ENCODE measurements at places on chromosomes 5 and 9.
A peak's percentile ranks its signal among the peaks of the same experiment; 100 is the strongest.

DNA sequence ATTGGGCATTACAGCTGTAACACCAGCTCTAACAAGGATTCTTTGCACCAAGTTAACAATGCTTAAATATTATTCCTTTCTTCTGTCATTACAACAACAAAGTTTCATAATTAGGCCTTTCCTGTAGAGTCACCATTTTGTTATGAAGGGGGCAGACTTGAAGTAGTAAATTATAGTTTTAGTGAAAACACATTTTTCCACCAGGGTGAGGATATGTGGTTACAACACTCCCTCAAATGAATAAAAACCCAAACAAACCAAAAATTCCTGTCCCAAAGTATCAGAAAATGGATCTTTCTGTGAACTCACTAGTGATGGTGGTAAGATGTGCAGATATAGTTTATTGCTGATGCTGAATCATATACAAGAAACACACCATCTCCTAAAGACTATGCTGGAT is 250.5 kb upstream of the TUT7 start:
- DNase-seq = peak; percentile 75

GRCh38 chr5:94239266-94239665 is 379.1 kb downstream of the KIAA0825 start:
- DNase-seq = no peak

DNA sequence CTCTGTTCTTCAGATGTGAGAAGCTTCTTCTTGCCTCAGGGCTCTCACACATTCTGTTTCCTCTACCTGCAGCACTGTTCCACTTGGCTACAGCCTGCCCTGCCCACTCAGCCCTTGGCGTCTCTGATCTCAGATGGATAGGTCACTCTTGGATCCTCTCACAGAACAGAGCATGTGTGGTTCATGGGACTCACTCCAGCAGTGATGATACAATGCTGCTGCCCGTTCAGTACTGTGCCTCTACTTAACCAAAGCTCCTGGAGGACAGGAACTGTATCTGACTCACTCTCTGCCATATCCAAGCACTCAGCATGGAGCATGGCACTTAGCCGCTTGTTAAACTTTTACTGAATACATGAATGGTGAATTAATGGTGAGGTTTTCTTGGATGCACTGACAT is 3.4 kb upstream of the SPINK4 start:
- no peak for DNase-seq

DNA sequence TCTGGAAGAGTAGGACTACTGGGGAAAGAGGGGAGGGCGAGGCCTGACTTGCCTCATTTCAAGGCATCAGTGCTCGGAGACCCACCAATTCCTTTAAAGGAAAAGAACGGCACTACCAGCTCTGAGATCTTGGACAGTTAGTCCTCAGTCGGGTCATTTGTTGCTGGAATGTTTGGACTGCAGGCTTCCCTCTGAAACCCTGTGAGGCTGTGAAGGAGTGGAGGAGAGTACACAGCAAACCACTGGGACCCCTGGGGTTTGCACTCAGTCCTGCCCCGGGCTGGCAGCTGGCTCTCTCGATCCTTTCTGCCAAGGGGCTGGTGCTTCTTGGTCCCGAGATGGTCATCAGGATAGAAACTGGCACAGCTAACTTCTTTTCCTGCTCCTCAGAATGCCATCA is 194.5 kb downstream of the TRIO start:
- no peak for DNase-seq

DNA sequence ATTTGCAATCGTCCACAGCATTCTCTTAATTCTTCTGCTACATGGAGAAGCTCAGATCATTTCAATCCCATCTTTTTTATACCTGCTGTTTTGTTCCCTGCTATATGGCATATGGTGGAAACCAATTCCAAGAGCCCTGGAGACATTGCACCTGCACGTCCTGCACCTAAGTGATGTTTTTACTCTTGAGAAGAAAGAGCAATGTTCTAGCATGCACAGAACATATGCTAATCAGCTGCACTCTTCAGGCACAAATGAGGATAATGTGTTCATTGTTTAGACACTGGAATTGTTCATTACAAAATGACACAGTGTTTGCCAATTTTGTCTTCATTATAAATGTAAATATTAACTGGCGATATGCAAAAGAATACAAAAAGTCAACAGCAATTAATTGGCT is 935.8 kb downstream of the TLE4 start:
- DNase-seq = no peak

DNA sequence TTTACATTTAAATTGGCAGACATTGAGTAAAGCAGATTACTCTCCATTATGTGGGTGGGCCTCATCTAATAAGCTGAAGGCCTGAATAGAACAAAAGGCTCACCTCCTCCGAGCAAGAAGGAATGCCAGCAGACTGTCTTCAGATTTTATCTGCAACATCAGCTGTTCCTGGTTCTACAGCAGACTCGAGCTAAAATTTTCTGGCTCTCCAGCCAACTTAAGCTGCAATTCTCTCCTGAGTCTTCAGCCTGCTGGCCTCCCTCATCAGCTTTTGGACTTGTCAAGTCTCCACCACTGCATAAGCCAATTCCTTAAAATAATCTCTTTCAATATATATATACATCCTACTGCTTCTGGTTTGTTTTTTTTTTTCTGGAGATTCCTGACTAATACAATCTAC is 12.5 kb downstream of the TRPM3 start:
- no peak for DNase-seq

DNA sequence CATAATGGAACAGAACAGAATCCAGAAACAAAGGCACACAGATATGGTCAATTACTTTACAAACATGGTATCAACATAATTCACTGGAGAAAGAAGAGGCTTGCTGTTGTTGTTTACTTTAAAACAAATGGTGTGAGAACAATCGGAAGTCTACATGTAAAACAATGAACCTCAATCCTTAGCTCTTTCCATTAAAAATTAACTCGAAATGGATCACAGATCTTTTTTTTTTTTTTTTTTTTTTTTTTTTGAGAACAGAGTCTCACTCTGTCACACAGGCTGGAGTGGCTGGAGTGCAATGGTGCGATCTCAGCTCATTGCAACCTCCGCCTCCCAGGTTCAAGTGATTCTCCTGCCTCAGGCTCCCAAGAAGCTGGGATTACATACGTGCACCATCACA is 9.8 kb downstream of the SEMA4D start:
- no peak for DNase-seq

GRCh38 chr5:145921211-145921610 is 15.2 kb upstream of the SH3RF2 start:
- DNase-seq = no peak

All from GM04504 (cell line).